Fibroblast of lung (primary cell): ENCODE measurements at places on chromosomes 16 and 17. TPM values are rescaled to one million over a fixed set of nuclear protein-coding genes. Genes with fewer than 3 reads are reported as not detected.
A peak's percentile ranks its signal among the peaks of the same experiment; 100 is the strongest.

- H3K4me1 ChIP-seq: peaks cover 10% of the 10 kb centered on the region
- H3K36me3 ChIP-seq: no peaks in the 10 kb centered on the region
- no peak overlapping the region for H3K4me3 ChIP-seq
Measured at GRCh38 chr16:84818989-84819643, 669 bp upstream of the CRISPLD2 start.

DNA sequence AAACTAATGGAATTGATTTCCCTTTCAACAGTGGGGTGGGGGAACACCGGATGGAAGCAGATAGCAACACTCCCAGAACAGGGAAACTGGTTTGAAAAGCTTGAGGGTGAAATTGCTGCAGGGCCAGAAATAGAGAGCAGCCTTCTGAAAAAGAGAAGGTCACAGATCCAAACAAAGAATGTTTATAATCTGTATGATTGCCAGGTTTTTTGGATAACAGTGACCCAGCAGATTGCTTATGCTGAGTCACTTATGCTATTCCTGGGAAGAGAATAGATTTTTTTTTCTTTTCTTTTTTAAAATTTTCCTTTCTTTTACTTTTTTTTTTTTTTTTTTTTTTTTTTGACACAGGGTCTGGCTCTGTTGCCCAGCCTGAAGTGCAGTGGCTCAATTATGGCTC is 641.3 kb downstream of the KCNJ2 start:
- no peaks in the 10 kb centered on the region for H3K36me3 ChIP-seq
- peak; percentile 77 for DNase-seq
- no peaks in the 10 kb centered on the region for H3K4me1 ChIP-seq
- no peak overlapping the region for H3K4me3 ChIP-seq
- no peak overlapping the region for H3K27ac ChIP-seq
- H3K27me3 ChIP-seq: no peaks in the 10 kb centered on the region

DNA sequence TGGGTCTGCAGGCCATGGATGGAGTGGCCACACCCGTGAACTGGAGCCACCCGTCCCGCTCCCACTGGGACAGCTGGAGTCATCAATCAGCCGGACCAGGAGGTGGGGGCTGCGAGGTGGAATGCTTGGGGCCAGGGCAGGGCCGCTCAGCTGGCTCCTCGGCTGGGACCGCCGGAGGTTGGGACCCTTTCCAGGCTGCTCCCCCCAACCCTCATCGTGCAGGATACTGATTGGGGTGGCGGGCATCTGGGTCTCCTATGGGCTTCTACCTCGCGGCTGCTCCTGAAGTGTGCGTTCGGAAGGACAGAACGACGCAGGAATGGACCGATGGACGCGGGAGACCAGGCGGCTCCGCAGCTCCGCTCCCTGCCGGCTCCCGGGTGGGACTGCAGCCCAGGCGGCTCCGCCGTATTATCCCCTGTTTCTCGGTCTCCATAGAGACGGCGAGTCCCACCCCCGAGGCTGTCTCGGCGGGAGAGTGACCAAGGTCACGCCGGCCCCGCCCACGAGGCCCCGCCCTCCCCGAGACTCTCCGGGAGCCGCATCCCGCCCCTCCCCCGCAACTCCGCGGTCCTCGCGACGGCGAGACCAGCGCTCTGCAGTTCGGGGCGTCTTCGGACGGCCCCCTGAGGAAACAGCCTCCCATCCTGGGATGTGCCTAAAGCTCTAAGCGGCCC is at the start of gene TPPP3:
Gene TPPP3 (minus strand): TSS at position 388 of the 677 bp plus-strand sequence. CDS start 2,387 bp downstream, outside the sequence.
- peak within 1 kb of the TSS; percentile 51 for H3K27ac ChIP-seq
- peak within 1 kb of the TSS; percentile 30 for H3K4me3 ChIP-seq
- H3K27me3 ChIP-seq: peaks cover 2% of the 10 kb centered on the region
- H3K36me3 ChIP-seq: no peaks in the 10 kb centered on the region
- peak; percentile 78 for DNase-seq
- peaks cover 19% of the 10 kb centered on the region for H3K4me1 ChIP-seq

DNA sequence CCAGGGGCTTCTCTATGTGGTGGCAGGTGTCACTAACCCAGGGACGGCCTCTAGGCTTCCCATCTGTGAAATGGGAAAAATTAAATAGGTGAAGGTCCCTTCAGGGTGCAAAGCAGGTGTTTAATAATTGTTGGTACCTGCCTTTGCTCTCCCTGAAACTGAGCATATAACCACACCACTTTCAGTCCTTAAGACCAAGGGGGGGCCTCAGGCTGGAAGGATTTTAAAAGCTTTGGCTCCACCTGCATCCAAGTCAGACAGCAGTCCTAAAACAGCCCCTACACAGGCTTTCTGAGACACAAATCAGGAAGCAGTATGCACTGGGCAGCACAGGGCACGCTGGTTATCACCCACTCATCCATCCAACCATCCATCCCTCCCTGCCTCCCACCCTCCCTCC is 55.0 kb downstream of the TK2 start:
- DNase-seq: no peak
- no peaks in the 10 kb centered on the region for H3K36me3 ChIP-seq
- no peak overlapping the region for H3K27ac ChIP-seq
- H3K27me3 ChIP-seq: no peaks in the 10 kb centered on the region
- no peaks in the 10 kb centered on the region for H3K4me1 ChIP-seq

- peaks cover 31% of the 10 kb centered on the region for H3K4me1 ChIP-seq
- peak overlapping the region; percentile 92 for H3K27ac ChIP-seq
- H3K4me3 ChIP-seq: no peak overlapping the region
- no peaks in the 10 kb centered on the region for H3K36me3 ChIP-seq
- DNase-seq: no peak
Measured at GRCh38 chr17:50948711-50949110, 82.6 kb upstream of the TOB1 start.

DNA sequence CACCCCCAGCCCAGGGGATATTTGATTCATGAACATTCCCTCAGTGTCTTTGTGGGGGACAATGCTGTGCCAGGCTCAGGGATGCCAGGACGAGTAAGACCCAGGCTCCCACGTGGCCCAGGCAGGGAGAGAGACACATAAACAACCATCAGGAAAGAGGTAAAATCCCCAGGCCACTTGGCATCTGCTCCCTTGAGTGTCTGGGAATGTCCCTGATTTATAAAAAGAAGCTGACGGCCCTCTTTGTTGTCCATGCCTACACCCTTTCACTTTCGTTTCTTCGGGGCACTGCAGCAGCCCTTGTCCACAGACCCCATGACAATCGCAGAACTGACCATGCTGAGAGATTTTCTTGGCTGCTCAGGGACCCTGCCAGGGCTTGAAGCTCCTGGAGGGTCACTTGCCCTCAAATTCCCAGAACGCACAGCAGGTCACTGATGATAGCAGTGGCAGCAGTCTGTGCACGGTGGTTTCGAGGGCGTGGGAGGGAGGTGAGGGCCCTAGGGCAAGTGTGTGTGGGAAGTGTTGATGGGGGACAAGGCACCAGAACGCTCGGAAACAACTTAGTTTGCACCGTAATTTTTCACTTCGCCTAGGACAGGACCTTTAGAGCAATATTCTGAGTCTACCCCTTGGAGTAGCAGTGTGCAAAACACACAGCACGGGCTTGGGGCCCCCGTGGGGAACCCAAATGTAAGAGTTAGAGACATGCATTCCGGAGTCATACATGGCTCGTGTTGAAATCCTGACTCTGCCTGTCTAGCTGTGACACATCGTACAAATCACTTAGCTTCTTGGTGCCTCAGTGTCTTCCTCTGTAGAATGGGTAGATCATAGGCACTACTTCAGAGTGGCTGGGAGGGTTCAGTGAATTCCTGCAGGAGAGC is 4.7 kb downstream of the NOD2 start:
- no peaks in the 10 kb centered on the region for H3K27me3 ChIP-seq
- no peak overlapping the region for H3K27ac ChIP-seq
- no peaks in the 10 kb centered on the region for H3K36me3 ChIP-seq
- H3K4me3 ChIP-seq: peak overlapping the region; percentile 34

- no peaks in the 10 kb centered on the region for H3K4me1 ChIP-seq
- H3K27ac ChIP-seq: no peak overlapping the region
- no peak for DNase-seq
- H3K27me3 ChIP-seq: peaks cover 19% of the 10 kb centered on the region
- H3K4me3 ChIP-seq: no peak overlapping the region
- no peaks in the 10 kb centered on the region for H3K36me3 ChIP-seq
Measured at GRCh38 chr17:74737299-74738050, 419 bp downstream of the RAB37 start.

The PPY gene
- not detected in 2 replicates for total RNA-seq

DNA sequence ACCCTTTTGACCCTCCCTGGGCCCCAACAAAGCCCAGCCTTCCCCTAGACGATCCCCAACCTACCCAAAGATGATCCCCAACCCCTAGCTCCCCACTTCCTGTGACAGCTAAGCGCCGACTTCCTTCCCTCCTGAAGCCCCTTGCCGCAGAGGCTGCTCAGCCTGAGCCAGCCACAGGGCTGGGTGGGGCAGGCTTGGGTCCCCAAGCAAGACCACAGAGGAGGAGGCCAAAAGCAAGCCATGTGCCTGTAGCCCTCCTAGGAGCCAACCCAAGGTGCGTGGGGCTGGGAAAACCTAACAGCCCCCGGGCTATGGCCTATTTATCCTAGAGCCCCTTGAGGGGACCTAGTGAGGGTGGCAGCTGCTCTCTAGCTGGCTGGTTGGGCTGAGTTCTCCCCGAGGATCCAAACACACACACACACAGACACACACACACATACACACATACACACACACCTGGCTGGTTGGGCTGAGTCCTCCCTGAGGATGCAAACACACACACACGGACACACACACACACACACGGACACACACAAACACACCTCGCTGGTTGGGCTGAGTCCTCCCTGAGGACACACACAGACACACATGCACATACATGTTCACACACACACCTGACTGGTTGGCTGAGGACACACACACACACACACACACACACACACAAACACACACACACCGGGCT is 4.8 kb downstream of the ARRB2 start:
- peaks cover 5% of the 10 kb centered on the region for H3K4me1 ChIP-seq
- no peak overlapping the region for H3K4me3 ChIP-seq
- no peaks in the 10 kb centered on the region for H3K27me3 ChIP-seq
- H3K27ac ChIP-seq: no peak overlapping the region

The NEUROD2 gene
- not detected in 2 replicates for total RNA-seq

The NAE1 gene
- total RNA-seq: 47.4 and 52.6 TPM in 2 replicates

- peaks cover 17% of the 10 kb centered on the region for H3K4me1 ChIP-seq
- peak overlapping the region; percentile 46 for H3K27ac ChIP-seq
- no peaks in the 10 kb centered on the region for H3K36me3 ChIP-seq
- no peaks in the 10 kb centered on the region for H3K27me3 ChIP-seq
- DNase-seq: no peak
Measured at GRCh38 chr17:76561332-76561731, 21.5 kb downstream of the PRCD start.

The DRC3 gene
- 0.26 and 0.33 TPM in 2 replicates for total RNA-seq

- no peak for DNase-seq
- no peaks in the 10 kb centered on the region for H3K36me3 ChIP-seq
- H3K4me1 ChIP-seq: peaks cover 8% of the 10 kb centered on the region
Measured at GRCh38 chr16:57642160-57643135, 14.0 kb downstream of the ADGRG1 start.
